Stimulated activated naive B cell treated with anti-CD40 and anti-IgM and Interleukin-4, amounts not matched to agents 10 μg/mL and 1 μg/mL and 100 μg/mL, for 72 hours (primary cell): ENCODE measurements at places on chromosomes 7 and 10.

DNA sequence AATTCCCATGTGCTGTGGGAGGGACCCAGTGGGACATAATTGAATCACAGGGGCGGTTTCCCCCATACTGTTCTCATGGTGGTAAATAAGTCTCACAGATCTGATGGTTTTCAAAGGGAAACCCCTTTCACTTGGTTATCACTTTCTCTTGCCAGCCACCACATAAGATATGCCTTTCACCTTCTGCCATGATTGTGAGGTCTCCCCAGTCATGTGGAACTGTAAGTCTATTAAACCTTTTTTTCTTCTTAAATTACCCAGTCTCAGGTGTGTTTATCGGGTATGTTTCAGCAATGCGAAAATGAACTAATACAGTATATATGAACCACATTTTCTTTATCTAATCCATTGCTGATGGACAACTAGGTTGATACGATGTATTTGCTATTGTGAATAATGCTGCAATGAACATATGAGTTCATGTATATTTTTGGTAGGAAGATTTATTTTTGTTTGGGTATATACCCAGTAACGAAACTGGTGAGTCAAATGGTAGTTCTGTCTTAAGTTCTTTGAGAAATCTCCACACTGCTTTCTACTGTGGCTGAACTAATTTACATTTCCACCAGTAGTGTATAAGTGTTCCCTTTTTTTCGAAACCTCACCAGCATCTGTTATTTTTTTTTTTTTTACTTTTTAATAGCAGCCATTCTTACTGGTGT is 70.0 kb upstream of the HGF start:
- DNase-seq: no peak

GRCh38 chr10:131088619-131089018 is 222.9 kb downstream of the TCERG1L start:
- DNase-seq: no peak

DNA sequence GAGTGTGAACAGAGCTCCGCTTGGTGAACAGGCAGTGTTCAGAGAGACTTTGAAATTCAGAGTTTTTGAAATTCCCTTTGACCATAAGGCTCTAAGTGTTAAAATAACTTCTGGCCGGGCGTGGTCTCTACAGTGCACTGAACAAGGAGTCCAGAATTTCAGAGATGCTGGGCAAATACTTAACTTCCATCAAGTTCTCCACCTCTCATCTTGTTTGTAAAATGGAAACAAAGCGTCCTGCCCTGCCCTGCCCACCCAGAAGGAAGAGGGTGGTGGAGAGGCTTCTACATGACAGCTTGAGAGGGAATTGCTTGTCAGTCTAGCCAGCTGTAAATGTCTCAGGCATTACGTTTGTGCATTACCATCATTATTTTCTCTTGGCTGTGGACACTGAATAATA is 102.6 kb downstream of the RGS10 start:
- DNase-seq: no peak

DNA sequence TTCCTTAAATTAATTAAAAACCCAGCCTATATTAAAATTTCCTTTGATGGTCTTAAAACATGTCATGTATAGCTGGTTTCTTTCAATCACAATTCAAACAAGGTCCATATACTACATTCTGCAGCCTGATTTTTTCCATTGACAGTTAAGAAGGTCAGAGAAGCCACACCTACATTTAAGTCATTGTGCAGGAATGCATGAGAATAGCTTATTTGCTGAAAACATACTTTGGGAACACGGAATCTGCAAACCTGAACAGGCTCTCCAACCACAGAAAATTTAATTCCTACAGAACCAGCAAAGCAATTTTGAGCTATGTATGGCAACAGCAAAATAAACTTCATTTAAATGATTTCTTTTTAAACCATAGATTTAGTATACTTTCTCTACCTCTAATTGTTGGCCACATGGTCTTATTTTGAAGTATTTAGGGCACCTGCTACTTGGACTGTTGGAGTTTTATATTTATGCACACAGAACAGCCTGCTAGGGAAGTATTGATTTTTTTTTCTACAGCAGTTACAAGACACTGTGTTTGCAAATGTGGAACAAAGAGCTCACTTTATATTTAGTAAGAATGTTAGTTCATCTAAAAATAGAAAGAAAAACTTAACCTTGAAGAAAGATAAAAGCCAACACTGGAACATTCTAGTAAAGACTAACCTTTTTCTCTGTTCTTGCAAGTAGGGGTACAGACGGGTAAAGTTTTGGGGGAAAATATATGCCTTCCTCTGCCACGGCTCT is 240.9 kb upstream of the IMMP2L start:
- no peak for DNase-seq

DNA sequence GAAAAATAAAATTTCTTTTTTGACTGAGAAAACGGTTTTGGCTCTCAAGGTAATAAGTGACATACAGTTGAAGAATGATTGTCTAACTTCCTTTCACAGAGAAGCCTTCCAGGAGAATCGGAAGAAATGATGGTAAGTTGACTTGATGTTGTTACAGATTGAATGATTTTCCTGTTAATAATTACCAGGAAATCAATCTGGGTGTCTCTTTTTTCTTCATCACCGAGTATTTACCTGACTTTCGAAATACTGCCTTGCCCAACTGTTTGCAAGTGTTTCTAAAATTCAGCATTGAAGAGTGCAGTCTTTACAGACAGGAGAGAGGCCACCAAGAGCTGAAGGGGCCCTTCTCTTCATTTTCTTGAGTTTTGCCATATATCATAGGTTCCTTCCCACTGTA is 4.0 kb downstream of the ITIH2 start:
- DNase-seq: no peak

GRCh38 chr10:126186766-126187165 is 201.5 kb downstream of the ADAM12 start:
- DNase-seq: no peak

GRCh38 chr10:106563384-106563783 is 601.1 kb downstream of the SORCS1 start:
- DNase-seq: no peak

GRCh38 chr7:23358152-23358674 is 59.1 kb downstream of the MALSU1 start:
- no peak for DNase-seq

DNA sequence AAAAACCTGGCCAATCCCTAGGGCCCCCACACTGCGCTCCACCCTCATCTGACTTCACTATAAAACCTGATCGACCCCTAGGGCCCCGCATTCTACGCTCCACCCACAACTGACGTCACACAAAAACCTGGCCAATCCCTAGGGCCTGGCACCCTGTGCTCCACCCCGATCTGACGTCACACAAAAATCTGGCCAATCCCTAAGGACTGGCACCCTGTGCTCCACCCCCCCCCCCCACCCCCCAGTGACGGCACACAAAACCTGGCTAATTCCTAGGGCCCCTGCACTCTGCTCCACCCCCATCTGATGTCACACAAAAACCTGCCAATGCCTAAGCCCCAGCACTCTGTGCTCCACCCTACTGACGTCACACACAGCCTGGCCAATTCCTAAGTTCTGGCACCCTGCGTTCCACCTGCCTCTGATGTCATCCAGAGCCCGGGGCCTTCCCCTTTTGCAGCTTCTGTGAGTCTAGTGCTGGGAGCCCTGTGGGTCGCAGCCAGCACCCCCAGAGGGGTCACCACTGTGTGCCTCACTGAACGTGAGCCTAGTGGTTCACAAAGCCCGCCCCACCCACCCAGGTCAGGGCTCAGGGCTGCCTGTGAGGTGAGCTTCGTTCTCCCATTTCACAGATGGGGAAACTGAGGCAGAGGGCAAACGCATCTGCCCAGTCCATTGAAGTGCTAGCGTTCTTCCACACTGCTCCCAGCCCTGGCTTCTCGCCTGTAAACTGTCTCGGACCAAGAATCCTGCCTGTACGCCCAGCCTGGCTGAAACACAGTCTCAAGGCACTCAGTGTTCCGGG is 40.6 kb downstream of the MICALL2 start:
- DNase-seq: no peak

DNA sequence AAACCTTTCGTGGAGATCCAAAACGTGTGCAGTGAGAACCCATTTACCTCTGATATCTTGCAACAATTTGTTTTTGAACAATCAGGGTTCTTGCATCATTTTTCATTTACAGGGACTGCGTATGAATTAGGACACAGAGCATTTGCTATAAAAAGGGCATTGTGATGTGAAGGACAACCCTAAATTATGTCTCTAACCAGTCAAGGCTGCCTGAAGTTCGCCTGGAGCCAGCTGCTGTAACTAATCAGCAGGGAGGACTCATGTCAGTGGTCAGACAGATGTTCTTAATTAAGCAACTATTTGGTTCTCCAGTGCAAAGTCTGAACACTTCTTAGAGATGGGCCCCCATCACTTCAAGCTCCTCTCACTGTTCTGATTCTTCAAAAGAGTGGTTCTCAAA is 674.8 kb downstream of the KCNMA1 start:
- no peak for DNase-seq

DNA sequence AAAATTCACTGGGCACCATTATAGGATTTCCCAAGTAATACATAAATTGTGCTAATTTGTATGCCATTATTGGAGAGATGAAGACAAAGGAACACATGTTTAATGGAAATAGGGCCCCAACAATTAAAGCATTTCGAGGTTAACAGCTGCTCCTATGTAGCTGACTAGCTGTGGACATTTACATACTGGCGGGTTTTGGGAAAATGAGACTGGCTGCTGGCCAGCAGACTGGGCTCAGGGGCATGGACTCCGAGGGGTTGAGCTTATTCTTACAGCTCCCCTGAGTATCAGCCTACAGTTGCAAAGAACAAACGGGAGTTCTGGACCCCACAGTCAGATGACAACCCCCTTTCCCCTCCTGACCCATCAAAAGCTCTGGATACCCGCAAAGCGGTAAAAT is 91.9 kb upstream of the MYO3A start:
- DNase-seq: no peak

GRCh38 chr7:15749631-15750030 is 63.1 kb upstream of the MEOX2 start:
- no peak for DNase-seq

DNA sequence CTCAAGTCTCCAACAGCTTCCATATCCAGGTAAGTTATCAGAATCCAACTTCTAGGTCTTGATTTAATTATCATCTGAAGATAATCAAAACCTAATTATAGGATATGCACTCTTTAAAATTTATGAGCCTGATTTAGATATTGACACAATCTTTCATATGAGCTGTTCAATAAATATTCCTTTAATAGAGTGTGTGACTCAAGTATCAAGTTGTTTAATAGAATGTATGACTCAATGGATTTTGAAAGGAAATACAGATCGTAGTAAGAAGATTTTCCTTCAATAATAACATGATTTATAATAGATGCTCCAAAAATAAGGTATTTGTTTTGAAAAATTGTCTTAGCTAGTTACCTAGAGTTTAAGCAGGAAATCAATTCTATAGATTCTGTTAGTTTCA is 97.8 kb downstream of the ABCA13 start:
- DNase-seq: no peak

GRCh38 chr7:104838537-104839299 is 175.3 kb upstream of the KMT2E start:
- DNase-seq: peak; percentile 28

DNA sequence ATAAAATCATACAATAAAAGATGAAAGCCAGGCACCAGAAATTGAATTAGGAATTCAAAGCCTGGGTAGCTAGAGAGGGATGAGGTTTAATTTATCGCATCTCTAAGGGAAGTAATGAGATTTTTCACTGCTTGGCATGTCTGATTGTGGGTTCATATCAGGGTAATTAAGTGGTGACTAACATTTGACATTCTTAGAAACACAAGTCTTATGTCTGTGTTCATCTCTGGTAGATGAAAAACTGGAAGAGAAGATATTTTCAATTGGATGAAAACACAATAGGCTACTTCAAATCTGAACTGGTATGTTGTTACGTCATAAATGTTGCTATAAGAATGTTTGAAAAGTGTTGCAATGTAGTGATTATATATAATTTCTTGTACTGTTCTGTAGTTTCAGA is 36.8 kb upstream of the ARMS2 start:
- DNase-seq: no peak

GRCh38 chr10:110378533-110379108 is 73.9 kb upstream of the SMNDC1 start:
- DNase-seq: no peak

DNA sequence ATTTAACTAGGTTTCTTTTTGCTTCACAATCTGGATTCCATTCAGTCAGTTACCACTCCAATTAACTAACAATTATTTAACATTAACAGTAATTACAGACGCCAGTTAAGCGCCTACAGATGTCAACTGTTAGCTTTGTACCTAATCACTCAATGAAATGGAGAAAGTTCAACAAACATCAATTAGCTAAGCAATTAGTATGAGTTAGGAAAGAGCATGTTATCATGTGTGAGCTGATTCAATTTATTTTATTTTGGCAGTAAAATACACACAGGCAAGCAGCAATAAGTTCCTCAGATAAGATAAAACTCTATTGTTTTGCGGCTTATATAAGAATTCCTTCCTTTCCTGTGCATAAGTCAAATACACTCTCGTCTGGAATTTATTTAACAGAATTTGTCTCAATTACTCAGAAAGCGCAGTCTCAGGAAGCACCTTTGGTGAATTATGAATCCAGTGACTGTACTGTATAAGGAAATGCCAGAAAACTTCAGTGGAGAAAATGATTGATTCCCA is 427.1 kb upstream of the GALNT17 start:
- no peak for DNase-seq

- DNase-seq: no peak
These were observed 107.3 kb downstream of the LRRN3 start for GRCh38 chr7:111198255-111198654.

- no peak for DNase-seq
These were observed 2.9 kb upstream of the TARP start for GRCh38 chr7:38276096-38276877.

DNA sequence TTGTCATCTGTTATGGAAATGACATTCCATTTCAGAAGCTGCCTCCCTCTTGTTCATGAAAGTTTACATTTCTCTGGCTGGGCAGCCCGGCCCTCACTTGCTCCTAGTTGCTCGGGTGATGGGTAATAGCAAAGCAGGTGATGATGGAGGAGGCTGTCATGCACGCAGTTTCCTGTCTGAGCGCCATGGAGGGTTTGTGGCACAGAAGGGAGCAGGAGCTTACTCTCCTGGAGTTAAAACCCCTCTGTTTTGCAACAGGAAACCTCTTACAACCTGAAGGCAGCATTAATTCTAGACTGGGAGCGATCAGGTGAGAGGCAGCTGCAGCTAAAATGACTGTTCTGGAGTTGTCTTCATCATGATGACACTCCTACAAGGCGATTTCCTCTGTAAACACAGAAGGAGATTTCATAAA is 34.1 kb upstream of the MKI67 start:
- no peak for DNase-seq

DNA sequence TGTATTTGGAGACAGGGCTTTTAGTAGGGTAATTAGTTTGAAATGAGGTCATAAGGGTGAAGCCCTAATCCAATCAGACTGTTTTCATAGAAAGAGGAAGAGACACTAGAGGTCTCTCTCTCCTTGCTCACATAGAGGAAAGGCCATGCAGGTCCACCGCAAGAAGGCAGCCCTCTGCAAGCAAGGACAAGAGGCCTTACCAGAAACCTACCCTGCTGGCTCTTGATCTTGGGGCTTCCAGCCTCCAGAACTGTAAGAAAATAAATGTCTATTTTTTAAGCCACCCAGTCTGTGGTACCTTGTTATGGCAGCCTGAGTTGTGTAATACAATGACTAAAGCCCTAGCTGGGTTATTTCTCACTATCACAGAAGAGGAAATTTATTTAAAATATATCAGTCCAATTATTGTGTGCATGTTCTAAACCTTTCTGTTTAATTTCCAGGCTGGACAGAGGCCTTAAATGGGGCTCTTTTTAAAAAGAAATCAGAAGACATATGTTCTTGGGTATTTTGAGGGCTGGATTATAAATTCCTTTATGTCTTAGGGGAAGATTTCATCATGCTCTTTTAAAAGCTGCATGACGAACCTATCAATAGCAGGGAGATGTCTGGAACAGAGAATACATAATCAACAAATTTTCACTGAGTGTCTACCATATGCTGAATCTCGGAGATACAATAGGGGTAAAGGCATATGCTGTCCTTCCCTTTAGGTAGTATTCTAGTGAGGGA is 12.9 kb upstream of the TMEM26 start:
- no peak for DNase-seq
